Activated gamma-delta T cell (primary cell): ENCODE measurements at places on chromosomes 2 and 18.

DNA sequence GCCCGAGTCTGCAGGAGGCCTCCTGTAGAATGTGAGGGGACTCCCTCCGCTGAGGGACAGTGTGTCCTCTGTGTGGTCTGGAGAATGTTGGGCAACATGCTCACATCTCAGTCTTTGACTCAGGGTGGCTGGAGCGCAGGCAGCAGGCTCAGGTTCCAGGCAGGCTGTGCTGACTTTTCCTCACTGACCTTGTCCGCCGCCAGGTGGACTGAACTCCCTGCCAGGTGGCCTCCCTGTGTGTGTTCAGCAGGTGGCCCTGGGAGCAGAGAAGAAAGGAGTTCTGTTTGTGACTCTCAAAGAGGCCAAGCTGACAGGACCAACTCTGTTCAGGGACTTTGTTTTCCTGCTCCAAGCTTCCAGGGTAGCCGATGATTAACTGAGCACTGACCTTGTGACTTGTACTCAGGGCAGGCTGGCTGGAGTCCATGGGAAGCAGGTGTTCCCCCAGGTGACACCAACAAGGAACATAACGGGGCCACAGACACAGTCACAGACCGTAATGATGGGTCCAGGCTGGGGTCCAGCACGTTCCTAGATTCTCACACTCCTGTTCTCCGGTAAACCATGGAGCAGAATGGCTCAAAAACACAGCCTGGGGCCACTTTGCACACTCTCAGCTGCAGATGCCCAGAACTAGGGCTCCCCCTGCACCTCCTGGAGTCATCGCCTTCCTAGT, 439.8 kb downstream of the RNF144A start:
- no peak for DNase-seq

GRCh38 chr2:71545572-71546274, 92.4 kb downstream of the DYSF start:
- DNase-seq, result no peak

GRCh38 chr2:181378491-181378890, 78.7 kb upstream of the ITGA4 start:
- DNase-seq, result no peak

DNA sequence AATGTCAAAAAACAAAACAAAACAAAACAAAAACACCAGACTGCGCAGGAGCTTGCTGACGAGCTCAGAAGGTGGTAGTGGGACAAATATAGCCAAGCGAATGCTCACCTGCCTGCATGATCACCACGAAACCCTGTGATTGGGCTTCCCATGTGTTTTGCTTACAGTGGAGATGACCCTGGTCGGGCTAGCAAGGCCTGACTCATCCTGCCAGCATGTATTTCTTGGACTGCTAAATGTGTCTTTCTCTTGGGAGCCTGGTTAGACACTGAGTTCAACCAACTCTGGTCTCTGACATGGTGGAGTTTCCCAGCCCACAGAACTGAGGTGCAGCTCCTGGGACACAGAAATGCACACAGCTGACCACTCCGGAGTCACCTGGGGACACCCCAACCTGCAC, 30.7 kb upstream of the DUSP2 start:
- DNase-seq, result no peak

DNA sequence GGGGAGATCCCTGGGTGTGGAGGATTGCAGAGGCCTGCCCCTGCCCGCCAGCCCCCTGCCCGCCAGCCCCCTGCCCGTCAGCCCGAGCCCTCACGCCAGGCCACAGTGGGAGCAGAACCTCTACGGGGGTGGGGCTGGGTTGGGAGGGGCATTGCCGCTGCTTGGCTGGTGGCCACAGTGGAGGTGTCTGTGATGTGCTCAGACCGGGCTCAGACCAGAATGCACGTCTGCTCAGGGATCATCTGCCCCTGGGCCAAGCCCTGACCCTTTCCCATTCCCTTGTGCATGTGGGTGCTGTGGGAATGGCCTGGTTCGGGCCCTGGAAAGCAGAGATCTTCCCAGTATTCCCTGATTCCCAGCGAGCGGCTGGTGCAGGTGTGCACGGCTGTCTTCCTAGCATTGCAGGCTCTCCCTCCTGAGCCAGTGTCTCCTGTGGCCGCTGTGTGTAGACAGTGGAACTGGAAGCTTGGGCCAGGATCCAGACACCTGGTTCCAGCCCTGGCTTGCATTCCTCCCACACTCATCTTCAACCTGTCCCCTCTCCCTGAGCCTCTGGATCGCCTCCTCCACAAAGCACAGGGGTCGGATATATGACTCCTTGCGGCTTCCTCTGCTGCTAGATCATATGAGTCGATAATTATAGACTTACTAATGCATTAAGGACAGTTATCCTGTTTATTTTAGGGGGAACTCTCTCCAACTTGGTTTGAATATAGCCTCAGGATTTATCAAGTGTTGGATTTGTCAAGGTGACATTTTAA, 161.6 kb downstream of the LDLRAD4 start:
- DNase-seq, result no peak

GRCh38 chr2:120586507-120587278, 149.0 kb upstream of the GLI2 start:
- no peak for DNase-seq

GRCh38 chr2:33190393-33190937, 243.7 kb downstream of the LTBP1 start:
- DNase-seq, result no peak

DNA sequence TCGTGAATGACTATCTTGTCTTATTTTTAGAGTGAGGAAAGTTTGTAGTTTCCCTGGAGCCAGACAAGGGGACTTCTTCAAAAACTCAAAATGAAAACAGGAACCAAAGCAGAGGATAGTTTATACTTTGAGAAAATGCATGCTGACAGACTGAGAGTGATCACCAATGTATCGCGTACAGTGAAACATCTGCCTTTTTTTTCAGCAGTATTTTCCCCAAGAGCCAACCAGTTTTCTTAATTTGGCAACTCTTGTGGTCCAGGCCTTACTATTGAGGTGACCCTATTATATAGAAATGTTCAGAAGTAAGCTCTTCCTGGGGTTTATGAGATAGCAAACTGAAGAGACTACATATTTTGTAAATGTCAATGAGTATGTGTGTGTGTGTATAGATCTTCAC, 153.7 kb upstream of the VRK2 start:
- DNase-seq, result no peak

DNA sequence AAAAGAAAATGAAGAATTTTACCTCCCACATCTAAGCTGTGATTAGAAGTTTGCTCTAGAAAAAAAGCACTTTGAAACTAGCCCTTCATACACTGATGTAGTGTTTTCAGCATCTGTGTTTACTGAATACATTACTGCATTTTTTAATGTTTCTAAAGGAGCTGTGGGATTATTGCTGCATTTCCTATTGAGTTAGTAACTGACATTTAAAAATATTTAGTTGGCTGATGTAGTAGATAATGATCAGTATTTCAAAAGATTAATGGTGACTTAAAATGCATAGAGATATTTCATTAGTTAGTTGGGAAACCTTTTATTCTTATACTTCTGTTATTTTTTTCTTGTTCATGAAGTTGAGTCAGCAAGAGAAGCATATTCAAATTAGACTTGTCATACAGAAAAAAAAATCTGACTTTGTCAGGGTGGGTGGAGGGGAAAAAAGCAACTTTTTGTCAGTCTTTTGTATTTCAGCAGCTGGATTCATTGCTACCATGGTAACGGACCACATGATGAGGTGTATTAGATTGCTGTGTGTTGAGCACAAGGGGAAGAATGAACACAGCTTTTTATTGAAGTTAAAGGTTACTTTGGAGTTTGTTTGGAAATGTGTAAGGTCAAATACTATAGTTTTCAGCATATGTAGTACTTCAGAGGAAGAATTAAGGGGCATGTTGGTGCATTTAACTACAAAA, at the start of gene DTNA:
DTNA (plus strand) TSS at position 549 of the 692 bp plus-strand sequence. CDS start 45,679 bp downstream, outside the sequence.
- no peak for DNase-seq
